ENCODE measurements at places on chromosomes 3 and 15. TPM values are rescaled to one million over a fixed set of nuclear protein-coding genes. Genes with fewer than 3 reads are reported as not detected.

Gene CAMKV
- total RNA-seq: 0.58 TPM

Gene TTC23
- 10.4 TPM for total RNA-seq

Gene FAM43A
- total RNA-seq: 59.8 TPM

Gene SEMA3F
- 47.3 TPM for total RNA-seq

Gene KPNA4
- 33.7 TPM for total RNA-seq

Gene MRPL3
- total RNA-seq: 233 TPM
